ENCODE measurements at places on chromosomes 2 and 18.
A peak's percentile ranks its signal among the peaks of the same experiment; 100 is the strongest.

DNA sequence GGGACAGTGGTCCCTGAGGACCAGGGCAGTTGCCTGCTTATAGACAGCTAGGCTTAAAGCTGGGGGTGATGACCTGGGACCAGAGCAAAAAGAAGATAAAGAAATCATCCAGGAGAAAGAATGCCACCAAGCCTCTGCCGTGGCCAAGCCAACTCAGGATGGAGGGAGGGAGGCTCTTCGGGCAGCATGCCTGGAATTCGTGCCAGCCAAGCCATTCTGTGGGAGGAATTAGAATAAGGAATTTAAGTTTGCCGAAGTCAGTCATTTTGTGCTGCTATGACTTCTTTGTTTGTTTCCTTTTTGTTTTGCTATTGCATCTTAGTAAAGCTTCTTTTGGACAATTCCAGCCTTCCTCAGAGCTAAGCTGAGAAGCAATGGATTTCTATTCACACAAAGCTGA, 124.1 kb downstream of the EN1 start:
- DNase-seq, result no peak

DNA sequence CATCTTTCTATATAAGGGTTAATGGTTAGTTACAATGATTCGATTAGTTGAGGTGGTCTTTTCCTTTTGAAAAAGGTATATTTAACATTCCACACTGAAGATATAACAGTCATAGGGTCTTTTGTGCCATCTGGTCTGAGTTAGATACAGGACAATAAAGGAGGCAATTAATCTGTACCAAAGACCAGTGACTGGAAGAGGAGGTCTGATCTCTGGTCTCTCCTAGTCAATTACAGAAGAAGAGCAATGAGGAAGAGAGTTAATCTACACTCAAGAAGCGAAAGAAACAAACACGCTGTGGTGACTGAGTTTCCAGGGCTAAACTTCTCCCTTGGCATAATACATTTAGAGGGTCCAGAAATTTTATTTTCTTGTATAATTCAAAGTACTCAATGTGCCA, 20.7 kb upstream of the RMDN2 start:
- DNase-seq, result no peak

DNA sequence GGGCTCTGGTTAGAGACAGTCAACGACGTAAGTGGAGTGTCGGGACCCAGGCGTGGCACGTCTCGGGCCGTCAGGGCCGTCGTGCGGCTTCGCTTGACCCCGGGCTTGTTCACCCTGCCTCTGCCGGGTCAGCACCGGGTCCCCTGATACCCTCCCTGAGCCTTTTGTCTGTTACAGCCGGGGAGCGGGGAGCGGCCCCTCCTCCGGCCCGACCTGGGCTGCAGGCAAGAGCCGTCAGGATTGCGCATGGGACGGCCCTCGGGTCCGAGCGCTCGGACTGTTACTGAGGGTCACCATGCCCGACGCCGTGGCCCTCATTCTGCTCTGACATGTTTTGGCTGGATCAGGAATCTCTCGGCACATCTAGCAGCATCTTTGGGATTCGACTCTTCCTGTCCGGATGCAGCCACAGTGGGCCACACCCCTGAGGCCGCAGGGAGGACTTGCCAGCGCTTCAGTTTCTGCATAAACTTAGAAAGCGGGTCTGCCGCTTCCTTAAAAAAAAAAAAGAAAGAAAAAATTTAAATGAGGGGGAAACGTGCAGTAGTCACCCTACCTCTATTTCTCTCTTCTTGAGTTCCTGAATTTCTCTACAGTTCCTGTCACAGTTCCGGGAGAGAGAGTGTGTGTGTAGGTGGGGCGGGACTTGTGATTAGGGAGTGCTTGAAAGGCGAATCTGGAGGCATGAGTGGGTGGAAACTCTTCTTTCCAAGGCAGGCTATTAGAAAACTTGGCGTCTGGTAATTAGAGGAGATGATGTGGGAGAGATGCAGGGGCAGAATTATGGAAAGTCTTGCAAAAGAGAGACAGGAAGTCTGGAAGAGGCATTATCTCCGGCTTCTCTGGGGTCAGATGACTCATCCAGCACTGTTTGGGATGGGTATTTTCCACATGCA, 909 bp downstream of the TMEM87B start:
- DNase-seq, result peak; percentile 50

DNA sequence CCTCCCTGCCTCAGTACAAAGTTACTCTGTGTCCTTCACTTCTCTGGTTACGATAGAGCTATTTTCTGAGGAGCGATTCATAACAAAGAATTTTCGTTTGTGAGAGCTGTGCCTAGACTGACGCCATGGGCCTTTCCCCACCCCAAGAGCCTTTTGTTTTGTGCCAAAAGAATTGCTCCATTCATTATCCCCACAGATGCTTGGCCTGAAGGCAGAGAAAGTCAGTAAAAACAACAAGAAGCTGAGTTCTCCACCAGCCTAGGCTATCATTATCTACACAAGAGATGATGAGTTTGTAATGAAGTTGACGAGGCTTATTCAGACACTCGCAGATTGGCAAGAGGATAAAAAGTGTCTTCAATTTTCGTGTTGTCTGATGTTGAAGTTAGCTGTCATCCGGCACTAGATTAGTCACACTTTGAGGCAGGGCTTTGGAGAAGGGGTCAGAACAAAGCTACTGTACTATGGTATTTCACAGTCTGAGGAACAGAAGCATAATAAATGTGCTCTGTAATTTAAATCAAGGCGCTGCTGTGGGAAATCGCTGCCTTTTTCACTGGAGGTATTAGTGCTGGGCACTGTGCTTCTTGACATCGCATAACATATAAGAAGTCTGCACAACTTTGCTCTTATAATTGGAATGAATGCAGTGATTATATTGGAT, 278.4 kb upstream of the FIGN start:
- no peak for DNase-seq

- DNase-seq, result no peak
These were observed 77.4 kb upstream of the PPP1CB start for GRCh38 chr2:28674062-28674712.

- DNase-seq, result no peak
These were observed 29.8 kb upstream of the LCLAT1 start for GRCh38 chr2:30417253-30417652.

GRCh38 chr2:155203178-155203577, 504.7 kb downstream of the KCNJ3 start:
- DNase-seq, result no peak

GRCh38 chr2:197024206-197024605, 97.7 kb upstream of the PGAP1 start:
- no peak for DNase-seq

- DNase-seq, result peak; percentile 65
These were observed 20.1 kb downstream of the ARID5A start for GRCh38 chr2:96556441-96557330.

- peak; percentile 21 for DNase-seq
These were observed 28.4 kb downstream of the SCYGR8 start for GRCh38 chr2:227774011-227774624.

- DNase-seq, result no peak
These were observed 24.3 kb upstream of the ARHGAP25 start for GRCh38 chr2:68710336-68710735.

DNA sequence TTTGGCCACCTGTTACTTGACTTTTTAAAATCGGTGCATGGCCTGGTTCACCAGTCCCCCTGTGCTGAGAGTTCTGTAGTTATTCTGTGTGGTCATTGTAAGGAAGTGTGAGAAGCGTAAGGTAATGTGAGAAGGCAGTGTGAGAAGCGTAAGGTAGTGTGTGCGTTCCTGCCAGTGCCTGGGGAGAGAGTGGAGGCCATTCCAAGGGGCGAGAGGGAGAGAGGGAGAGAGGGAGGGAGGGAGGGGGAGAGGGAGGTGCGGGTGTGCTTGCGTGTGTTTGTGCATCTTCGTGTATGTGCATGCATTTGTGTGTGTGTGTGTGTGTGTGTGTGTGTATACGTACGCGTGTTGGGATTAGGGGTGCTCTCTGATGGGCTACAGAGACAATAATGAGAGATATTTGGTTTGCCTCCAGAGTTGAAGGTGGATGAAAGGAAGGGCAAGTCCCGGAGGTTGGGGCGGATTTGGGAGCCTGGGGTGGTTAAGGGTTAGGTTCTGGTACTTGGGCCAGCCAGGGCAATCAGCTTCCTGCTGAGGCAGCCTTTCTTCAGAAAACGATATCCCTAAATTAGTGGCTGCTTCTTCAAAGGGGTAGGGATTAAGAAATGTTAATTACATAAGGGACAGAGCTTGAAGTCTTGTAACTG, 53.7 kb downstream of the SGPP2 start:
- DNase-seq, result no peak

GRCh38 chr2:23199115-23199918, 185.7 kb upstream of the KLHL29 start:
- DNase-seq, result peak; percentile 10
